ENCODE measurements at places on chromosomes 4 and X.
A peak's percentile ranks its signal among the peaks of the same experiment; 100 is the strongest.

- DNase-seq, result no peak
Measured at GRCh38 chr4:74015126-74015780, 16.8 kb upstream of the CXCL5 start.

GRCh38 chr4:88489100-88489761 lies 32.3 kb downstream of the HERC5 start:
- DNase-seq, result no peak

DNA sequence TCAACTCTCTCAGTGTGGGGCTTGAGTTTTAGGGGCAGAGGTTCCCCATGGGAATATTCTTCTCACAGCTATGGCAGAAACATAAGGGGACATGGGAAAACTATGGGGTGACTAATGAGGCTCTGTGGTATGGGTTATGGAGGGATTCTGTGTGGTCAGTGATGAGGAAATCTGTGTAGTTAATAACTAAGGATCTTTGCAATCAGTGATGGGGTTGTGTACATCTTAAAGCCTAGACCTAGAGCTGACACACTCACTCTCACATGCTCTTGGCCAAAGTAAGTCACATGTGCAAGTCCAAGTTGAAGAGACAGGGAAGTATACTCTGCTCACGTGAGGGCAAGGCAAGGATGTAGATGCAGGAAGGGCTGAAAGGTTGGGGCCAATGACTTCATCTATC lies 86.4 kb upstream of the UXT start:
- DNase-seq, result no peak

GRCh38 chr4:181254771-181255170 lies 988.4 kb upstream of the TENM3 start:
- no peak for DNase-seq

GRCh38 chrX:21528076-21528475 lies 130.1 kb downstream of the KLHL34 start:
- DNase-seq, result no peak

GRCh38 chr4:25938366-25938765 lies 24.3 kb downstream of the SMIM20 start:
- no peak for DNase-seq

GRCh38 chrX:31604629-31605221 lies 532.9 kb upstream of the FTHL17 start:
- peak; percentile 1 for DNase-seq

DNA sequence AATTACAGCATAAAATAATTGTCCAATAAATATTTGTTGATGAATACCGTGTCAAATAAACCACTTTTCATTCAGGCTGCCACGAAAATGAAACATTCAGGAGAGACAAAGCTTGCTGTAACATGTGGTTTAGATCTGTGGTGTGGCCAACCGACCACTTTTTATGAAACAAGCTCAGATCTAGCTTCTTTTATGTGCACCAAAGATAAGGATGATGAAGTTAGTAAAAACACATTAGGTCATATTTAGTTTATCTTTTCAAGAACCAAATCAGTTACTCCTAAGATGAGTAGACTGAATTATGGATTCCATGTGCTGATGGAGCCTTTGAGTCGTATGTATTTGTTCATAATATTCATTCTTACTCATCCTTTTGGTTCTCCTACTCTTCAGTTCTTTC lies 35.8 kb downstream of the STOX2 start:
- DNase-seq, result peak; percentile 15

DNA sequence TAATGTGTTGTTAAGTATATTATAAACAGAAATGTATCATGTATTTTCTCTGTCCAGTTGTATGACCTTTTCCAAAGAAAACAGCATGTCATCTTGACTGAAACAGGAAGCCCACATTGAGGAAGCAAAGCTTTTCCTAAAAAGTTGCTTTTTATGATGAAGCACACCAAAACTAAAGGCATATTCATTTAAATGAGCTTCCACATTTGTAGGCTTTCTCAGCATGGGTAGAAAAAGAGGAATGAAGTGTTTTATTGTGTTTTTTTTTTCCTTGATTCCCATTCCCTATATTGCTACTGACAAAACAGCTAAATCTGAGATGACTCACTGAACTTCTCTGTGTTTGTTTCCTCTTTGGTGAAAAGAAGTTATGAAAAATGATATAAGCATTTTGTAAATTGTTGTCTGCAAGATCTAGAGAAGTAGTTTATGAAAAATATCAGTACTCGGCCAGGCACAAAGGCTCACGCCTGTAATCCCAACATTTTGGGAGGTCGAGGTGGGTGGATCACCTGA lies 32.5 kb upstream of the FRAS1 start:
- DNase-seq, result no peak

DNA sequence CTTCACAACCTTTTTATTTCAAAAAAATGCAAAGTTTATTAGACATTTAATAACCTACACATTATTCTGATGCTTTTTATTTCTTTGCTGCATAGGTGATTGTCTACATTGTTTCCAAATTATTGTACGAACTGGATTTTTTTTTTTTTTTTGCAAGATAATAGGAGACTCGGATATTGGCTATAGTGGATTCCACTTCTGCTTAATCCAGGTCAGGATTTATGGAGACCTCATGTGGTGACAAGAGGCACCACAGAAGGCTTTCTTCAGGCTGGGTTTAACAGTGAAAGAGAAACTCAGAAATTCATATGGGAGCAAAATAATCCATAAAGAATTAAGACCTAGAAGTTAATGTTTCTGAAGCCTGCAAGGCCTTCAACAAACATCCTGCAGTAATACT lies 2.4 kb upstream of the SLIT2 start:
- DNase-seq, result peak; percentile 39

DNA sequence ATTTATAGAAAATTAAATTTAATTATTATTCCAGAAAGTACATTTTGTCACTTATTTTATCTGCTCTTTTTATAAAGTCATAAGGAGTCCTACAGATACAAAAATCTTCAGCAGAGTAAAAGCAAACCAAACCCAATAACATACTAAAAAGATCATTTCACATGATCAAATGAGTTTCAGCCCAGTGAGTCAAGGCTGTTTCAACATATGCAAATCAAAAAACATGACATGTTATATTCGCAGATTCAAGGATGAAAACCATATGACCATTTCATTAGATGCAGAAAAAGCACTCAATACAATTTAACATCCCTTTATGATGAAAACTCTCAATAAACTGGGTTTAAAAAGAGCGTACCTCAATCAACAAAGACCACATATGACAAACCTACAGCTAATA lies 214.3 kb downstream of the FAT4 start:
- DNase-seq, result no peak
